Stimulated activated CD4-positive, alpha-beta T cell treated with anti-CD3 and anti-CD28 coated beads, Interleukin-15, amount 100 ng/mL, for 1 hour (primary cell): ENCODE measurements at places on chromosomes 4 and X.

DNA sequence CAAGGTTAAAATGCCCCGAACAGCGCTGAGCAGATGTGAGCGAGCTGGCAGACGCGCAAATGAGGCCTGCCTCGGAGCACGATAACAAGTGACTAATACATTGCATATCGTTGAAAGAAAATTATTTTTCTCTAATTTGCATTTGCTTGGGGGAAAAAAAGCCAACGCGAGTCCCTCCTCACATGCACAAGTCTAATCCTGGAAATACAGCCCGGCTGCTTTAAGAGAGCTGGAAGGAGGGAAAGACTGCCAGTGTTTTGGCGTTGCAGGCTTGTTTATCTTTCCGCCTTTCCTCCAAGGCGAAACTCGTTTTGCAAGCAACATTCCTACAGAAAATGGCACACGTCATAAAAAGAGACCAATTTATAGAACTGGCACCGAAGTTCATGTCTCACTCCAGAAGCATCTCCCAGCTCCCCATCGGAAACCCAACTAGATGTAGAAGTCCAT, 12.6 kb downstream of the BCOR start:
- DNase-seq: no peak

DNA sequence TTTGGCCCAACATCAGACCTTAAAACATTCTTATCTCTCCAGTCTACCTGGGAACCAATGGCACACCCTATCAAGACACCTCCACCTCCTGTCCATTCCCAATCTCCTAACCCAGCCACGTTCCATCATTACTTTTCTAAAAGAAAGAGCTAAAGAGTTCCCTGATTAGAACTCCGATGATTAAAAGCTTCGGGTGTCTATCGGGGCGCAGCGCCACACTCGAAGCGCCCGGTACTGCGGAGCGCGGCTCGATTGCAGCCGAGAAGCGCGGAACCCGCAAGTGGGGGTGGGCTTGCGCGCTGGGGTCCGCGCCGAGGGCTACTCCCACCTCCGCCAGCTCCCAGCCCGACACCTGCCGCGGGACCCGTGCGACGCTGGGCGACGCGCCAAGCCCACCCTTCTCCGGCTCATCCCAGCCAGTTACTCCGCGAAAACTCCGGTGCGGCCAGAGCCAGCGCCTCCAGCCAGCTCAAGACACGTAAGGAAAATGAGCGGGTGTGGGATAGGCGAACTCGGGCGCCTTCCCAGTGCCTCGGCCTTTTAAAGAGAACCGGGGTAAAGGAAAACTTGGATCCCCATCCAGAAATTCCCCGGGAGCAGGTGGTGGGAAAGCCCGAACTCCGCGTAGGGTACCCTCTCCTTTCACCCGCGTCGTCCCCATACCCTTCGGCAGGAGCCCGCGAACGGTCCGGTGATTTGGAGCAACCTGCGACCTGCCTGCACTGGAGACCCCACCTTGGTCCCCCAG, 593 bp downstream of the NPY1R start:
- no peak for DNase-seq

- DNase-seq: no peak
Measured at GRCh38 chr4:109126856-109127255, 175.6 kb downstream of the COL25A1 start.

- no peak for DNase-seq
Measured at GRCh38 chr4:83556006-83556707, 20.2 kb downstream of the GPAT3 start.

DNA sequence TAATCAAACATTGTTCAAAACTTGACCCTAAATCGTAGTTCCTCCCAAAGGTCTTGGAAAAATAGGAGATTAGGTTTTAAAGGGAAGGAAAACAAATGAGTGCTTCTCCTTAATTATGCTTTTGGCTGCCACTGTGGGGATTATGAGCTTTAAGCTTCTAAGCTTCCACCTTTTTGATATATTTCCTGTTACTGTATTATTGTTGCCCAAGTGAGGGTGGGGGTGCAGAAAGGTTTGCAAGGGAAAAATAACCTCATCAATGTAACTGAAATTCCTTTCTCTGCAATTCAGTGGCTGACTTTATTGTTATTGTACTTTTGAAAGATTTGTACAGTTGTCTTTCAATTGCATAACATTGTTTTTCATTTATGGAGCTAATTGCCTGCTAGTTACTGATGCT, 285.1 kb downstream of the FRMPD4 start:
- no peak for DNase-seq

GRCh38 chrX:137432609-137433008, 133.3 kb upstream of the ZIC3 start:
- DNase-seq: no peak

DNA sequence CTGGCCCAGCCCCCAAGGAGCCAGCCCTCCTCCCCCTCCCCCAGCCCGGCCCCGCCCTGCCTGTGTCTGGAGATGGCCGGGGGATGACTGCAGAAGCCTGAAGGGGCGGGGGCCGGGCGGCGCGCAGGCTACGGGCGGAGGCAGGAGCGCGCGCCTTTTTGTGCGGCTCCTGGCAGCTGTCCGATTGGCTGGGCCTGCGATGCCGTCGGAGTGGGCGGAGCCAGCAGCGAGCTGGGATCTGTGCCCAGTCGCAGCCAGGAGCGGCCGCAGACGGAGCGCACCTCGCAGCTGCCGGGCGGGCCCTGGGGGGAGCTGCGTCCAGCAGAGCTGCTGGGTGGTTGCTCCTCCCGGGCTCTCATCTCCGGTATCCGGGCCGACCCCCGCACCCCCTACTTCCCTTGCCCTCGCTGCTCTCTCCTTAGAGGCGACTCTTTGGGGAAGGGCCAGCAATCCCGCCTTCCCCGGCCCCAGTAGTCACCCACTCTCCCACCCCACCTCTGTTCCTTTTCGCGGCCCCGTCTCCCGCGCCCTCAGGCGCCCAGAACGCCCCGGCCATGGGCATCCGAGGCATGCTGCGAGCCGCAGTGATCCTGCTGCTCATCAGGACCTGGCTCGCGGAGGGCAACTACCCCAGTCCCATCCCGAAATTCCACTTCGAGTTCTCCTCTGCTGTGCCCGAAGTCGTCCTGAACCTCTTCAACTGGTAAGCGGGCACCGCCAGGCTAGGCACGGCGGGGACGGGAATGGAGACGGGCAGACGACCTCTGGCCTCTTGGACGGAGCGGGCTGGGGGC, at the start of gene GABRQ:
TSS of gene GABRQ (plus strand) at position 247 of the 794 bp plus-strand sequence. CDS start at position 555, 308 bp downstream.
- DNase-seq: no peak

DNA sequence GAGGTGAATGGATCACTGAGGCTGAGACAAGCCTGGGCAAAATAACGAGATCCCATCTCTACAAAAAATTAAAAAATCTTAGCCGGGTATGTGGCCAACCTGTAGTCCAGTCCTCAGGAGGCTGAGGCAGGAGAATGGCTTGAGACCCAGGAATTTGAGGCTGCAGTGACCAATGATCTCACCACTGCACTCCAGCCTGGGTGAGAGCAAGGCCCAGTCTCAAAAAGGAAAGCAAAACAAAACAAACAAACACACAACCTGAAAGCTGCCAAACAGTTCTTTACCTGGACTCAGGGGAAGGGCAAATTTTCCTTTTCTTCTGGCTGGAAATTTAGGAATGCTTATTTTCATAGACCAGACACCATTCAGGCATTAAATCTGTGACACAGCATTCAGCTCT, 163.1 kb upstream of the FAT1 start:
- no peak for DNase-seq
